ENCODE measurements at places on chromosomes 11 and 22.

- DNase-seq = no peak
Measured at GRCh38 chr22:41681616-41682015, 7.1 kb downstream of the SNU13 start.

GRCh38 chr11:126288237-126288636 is 5.3 kb downstream of the TIRAP start:
- no peak for DNase-seq

GRCh38 chr11:77353131-77353530 is 51.6 kb upstream of the GDPD4 start:
- DNase-seq = no peak

- DNase-seq = no peak
Measured at GRCh38 chr11:6608726-6609501, 3.1 kb downstream of the TAF10 start.

GRCh38 chr11:78149646-78150045 is 10.2 kb upstream of the ALG8 start:
- no peak for DNase-seq

- DNase-seq = no peak
Measured at GRCh38 chr22:31872209-31872608, 72.1 kb upstream of the YWHAH start.

DNA sequence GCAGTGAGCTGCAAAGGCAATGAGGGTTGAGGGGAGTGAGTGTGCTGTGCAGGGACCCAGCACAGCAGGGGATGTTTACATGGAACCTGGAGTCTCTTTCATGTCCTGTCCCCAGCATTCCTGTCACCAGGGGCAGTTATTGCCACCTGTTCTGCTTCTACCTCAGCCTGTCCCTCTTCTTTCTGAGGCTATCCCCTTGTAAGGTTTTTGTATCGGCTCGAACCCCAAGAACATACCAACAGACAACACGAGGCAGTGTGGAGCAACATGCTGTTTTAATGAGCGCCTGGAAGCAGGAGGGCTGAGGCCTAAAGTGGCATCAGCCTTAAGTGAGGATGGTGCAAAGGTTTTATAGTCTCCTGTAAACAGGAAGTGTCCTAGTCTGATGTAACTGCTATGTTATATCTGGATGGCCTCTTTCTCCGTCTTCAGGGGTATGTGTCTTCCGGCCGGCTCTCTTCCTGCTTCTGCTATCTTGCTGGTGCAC is 3.9 kb downstream of the SCGB2A2 start:
- no peak for DNase-seq

- no peak for DNase-seq
Measured at GRCh38 chr11:17876827-17877226, 136.0 kb downstream of the SERGEF start.

DNA sequence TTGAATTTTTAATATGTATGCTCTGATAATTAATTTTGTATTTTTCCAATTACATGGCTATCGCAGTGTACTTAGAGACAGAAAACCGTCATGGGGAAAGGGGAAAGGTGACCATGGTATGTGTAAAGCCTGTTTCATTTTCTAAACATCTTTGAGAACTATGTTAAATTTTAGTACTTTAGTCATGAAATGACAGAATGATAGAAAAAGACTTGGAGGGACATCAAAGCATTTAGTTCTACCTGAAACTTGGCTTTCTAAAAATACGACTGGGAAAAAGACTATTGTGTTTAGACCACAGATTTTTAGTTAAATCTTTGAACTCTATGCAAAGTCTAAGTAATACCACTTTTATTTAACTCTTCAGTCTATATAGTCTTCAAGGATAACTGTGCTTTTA is 54.1 kb downstream of the MAML2 start:
- DNase-seq = no peak

DNA sequence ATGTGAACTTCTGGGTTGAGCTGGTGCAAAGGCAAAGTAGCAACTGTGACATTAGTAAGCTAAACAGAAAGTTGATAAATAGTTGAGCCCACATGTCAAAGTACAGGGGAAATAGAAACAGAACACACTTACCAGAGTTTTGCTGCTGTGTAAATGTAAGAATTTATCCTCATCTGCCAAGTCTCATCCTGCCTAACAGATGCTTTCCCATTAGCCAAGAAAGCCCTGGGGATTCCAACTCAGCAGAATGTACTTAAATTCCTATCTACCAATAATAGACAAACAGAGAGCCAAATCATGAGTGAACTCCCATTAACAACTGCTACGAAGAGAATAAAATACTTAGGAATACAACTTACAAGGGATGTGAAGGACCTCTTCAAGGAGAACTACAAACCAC is 7.3 kb upstream of the OR51A2 start:
- DNase-seq = no peak

- no peak for DNase-seq
Measured at GRCh38 chr11:5224538-5225479, 2.1 kb downstream of the HBB start.

DNA sequence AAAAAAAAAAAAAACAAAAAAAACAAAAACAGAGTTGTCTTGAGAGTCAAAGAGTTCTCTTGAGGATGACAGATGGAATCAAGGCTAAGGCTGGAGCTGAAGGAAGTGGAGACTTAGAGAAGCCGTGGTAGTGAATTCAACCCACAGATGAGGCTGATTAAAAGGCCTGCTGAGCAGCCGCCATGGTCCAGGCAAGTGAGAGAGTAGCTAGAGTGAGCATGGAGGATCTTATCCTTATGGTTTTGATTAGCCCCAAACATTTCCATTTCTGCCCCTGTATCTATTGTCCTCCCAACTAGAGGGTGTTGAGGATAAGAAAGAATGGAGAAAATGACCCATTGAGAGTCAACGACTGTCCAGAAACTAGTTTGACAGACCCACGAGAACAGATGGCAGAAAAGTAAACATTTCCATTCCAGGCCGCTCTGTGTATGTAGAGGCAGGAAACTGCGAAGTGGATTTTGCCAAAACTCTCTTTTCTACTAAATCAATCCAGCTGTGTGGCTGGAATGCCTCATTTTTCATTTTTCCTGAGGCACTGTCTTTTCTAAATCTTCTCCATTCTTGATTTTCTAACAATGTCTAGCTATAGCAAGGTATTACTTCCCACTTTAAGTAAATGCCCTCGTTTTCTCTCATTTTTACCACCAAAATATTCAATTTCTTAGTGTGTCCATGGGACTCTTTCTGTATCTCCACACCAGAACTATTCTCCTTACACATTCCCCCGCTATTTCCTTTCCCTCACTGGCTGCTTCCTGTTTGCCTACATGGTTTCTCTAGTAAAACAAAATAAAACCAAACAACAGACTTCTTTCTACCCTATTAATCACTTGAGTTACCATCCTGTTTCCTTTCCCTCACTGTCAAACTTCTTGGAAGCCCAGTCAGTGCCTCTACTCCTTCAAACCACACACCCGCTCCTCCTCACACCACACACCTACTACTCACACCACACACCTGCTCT is 5.4 kb upstream of the MMP8 start:
- no peak for DNase-seq

DNA sequence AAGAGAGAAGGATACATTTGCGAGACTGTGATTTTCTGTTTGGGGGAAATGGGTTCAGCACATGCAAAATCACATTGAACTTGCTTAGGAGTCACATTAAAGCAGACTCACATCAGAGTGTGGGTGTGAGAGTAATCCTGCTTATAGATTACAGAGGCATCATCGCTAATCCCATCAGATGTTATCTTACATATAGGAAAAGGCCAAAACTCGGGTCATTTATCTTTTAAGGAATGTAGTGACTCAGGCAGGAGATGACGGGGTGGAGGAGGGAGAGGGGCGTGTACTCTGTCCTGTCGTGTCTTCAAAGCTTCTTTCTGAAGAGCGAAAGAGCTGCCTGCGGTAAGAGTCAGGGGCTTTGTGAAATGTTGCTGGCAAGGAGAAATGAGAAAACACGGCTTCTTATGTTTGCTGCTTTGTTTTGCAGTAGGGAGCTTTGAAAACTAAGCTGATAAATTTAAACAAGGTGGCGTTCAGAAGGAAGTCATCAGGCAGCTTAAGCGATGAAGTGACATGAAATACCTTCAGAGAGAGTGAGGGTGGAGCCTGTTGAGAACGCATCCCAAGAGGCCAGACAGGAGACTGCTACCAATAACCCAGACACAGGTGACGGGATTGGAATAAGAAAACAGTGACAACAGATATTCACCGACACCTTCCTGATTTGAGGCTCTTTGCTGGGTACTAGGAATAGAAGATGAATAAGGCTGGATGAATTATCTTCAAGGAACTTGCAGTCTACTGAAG is 2.2 kb upstream of the C11orf16 start:
- no peak for DNase-seq

DNA sequence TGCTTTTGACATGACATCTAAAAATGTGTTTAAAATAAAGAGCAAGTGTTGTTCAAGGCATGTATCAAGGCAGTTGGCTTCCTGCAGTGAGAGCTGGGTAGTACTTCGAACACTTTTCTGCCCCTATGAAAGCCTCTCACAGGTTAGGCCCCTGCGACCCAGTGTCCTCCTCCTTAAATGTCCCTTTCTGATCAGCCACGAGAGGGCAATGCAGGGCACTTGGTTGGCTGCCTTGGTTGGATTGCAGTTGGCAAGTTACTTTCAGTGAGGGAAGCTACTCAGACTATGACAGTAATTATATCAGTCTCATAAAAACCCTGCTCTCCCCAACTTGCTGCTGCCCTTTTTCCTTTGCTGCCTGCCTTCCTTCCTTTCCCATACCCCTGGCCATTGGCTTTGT is 743.8 kb downstream of the NTM start:
- no peak for DNase-seq

DNA sequence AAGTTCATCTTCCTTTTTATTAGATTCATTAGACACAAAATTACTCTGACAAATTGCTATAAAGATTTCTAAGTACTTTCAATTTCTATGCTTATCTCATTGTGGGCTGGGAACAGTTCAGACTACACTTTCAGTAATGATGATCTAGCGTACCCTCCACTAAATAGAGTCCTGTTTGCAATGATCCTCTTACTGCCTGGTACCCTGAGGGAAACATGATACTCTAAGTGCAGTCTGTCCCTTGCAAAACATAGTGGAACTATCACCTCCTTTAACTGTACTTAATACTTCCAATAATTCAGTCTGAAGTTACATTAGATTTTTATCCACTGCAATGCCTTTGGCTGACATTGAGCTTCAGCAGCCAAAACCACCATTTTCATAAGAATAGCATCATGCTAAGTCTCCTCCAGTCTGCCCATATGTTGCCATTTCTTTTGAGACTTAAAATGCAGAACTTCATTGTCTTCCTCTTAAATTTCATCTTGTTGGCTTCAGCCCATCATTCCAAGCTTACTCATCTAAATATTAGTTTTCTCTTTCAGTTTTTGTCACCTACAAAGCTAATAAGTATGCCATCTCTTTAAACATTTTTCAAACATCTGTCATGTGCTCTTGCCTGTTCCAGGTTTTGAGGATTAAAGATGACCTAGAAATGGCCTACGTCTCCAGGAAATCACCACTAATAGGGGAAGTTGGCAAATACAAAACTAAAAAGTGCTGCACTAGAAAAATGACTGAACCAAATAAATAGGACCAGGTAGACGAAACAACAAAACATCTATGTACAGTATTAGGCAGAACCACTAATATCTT is 55.5 kb downstream of the PAK1 start:
- DNase-seq = no peak

- no peak for DNase-seq
Measured at GRCh38 chr11:110087812-110088534, 5.2 kb upstream of the ZC3H12C start.

GRCh38 chr11:45385844-45386243 is 99.7 kb upstream of the SYT13 start:
- DNase-seq = peak; percentile 26

GRCh38 chr11:12120031-12121008 is 9.9 kb downstream of the MICAL2 start:
- DNase-seq = no peak

DNA sequence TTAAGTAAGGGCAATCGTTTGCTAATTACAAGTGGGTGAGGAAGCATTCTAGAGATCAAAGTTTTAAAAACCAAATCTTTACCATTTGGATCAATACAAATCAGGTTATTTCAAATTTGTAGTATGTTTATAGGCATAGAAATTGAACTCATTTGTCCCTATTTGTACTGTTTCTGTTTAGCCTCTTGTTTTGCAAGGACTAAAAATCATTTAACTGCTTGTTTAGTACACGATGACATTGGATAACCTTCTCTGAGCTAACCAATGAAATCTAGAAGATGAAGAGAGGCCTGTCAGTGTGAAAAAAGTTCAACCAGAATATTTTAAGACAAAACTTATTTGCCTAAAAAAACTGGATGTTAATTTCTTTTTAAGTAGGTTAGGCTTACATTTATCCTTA is 40.0 kb downstream of the ZC3H12C start:
- no peak for DNase-seq

DNA sequence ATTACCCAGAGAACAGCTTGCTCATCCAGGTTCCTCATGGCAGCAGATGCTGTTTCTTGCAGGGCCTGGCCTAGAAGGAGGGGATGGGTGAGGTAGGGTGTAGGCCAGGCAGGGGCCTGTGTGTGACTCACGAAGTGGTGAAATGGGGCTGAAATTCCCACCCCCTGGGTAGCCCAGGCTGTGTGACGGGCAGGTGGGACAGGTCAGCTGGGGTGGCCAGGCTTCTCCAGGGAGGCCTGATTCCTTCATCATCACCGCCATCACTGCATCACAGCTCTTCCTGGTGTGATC is 83.2 kb downstream of the CACNA1I start:
- no peak for DNase-seq

- DNase-seq = no peak
Measured at GRCh38 chr11:47852053-47852452, 3.9 kb upstream of the NUP160 start.

DNA sequence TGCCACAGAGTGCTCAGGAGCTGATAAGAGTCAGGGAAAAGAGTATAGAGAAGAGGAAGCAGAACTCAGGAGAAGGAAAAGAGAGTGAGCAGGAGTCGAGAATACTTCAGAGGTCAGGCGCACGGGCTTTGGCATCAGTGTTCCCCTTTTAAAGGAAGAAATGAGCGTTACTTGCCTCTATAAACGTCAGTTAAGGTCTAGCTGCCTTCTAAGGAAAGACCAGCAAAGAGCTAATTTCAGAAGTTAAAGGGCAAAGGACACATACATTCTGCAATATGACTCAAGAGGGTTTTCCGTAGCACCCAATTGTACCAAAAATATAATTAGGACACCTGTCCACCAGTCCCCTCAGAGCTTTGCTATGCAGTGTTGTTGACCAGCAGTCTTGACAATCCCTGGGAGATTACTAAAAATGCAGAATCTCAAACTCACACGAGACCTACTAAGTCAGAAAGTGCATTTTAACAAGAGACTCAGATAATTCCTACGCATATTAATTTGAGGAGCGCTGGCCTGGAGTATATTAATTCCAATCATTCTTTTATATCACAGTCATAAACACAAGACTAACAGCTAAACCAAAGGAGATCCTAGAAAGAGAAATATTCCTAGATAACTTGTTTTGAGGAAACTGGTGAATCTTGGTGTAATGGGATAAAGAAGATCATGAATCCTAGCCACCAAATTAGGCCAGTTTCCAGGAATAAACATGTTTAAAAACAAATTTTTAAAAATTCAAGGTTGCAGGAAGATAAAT is 249.0 kb downstream of the CADM1 start:
- no peak for DNase-seq

- no peak for DNase-seq
Measured at GRCh38 chr11:79353706-79354105, 87.1 kb downstream of the TENM4 start.
